CD4-positive, alpha-beta T cell treated with Interleukin-10 for 1 hour (primary cell): ENCODE measurements at places on chromosomes 1 and 21.

- DNase-seq = no peak
Observed at GRCh38 chr1:48003741-48004531, 6.8 kb upstream of the TRABD2B start.

GRCh38 chr1:156247460-156248322 lies at the start of gene PAQR6:
TSS of gene PAQR6 (minus strand) at chr1:156248056. CDS start at chr1:156246731, 1,325 bp downstream.
- DNase-seq = no peak

- DNase-seq = no peak
Observed at GRCh38 chr21:14763695-14764064, 217.6 kb upstream of the SAMSN1 start.

DNA sequence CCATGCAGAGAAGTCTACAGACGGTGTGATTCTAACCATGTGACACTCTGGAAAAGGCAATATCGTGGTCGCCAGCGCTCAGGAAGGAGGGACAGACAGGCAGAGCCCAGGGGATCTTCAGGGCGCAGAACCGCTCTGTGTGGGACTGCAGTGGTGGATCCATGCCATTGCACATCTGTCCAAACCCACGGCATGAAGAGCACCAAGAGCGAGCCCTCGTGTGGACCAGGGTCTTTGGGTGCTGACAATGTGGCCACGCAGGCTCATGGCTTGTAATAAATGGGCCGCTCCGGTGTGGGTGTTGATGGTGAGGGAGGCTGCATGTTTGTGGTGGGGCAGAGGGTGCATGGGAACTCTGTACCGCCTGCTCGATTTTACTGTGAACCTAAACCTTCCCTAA lies 25.3 kb upstream of the POFUT2 start:
- DNase-seq = no peak
